Gastroesophageal sphincter (tissue), 4 donors: ENCODE measurements at places on chromosomes 6 and 20.
A peak's percentile ranks its signal among the peaks of the same experiment; 100 is the strongest.

DNA sequence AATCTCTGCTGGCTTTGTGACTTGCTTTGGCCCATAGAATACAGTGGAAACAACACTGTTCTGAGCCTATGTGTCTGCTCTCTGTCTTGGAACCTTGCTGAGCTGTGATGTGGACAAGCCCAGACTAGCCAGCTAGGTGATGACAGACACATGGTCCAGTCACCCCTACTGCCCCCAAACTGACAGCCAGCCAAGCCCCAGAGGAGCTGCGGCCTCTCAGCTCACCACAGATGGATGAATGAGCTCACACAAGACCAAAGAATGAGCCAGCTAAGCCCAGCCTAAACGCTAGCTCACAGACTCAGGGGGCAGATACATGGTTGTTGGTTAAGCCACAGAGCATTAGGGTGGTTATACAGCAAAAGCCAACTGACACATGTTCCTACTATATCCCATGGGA is 4.1 kb downstream of the AARS2 start:
- H3K36me3 ChIP-seq: peaks cover 76% of the 10 kb centered on the region
- H3K27ac ChIP-seq: no peak overlapping the region

- H3K27ac ChIP-seq: no peak overlapping the region
- H3K27me3 ChIP-seq: no peaks in the 10 kb centered on the region
- no peak for ATAC-seq
- H3K4me1 ChIP-seq: no peaks in the 10 kb centered on the region
- H3K4me3 ChIP-seq: no peak overlapping the region
Observed at GRCh38 chr20:48395816-48396546, 431.8 kb downstream of the PREX1 start.

GRCh38 chr6:166848979-166849748 is 107.2 kb downstream of the RNASET2 start:
- no peak overlapping the region for H3K27ac ChIP-seq
- ATAC-seq: no peak

GRCh38 chr6:98514073-98514720 is 320.2 kb upstream of the POU3F2 start:
- H3K27me3 ChIP-seq: no peaks in the 10 kb centered on the region
- no peaks in the 10 kb centered on the region for H3K36me3 ChIP-seq
- H3K4me1 ChIP-seq: no peaks in the 10 kb centered on the region
- H3K27ac ChIP-seq: no peak overlapping the region
- no peak overlapping the region for H3K4me3 ChIP-seq

DNA sequence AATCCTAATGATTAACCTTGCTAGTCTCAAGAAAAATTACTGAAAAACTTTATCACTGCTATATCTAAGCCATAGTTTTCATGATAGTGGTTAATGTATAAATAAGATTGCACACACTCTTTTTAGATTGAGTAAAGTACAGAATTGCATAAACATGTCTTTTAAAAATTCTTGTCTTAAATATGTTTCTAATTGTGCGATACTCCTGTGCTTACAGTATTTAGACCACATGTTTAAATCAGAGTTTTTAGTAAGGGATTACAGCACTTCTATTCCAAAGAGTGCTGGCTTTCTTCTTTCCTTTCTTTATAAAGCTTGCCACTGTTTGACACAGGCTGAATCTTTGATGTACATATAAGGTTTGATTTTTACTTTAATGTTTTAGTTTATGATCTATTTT is 36.8 kb upstream of the RGS17 start:
- no peaks in the 10 kb centered on the region for H3K4me1 ChIP-seq
- no peak overlapping the region for H3K27ac ChIP-seq
- H3K36me3 ChIP-seq: no peaks in the 10 kb centered on the region
- no peak for ATAC-seq
- no peak overlapping the region for H3K4me3 ChIP-seq
- no peaks in the 10 kb centered on the region for H3K27me3 ChIP-seq

GRCh38 chr20:31723069-31723318 is 326 bp upstream of the BCL2L1 start:
- H3K27me3 ChIP-seq: no peaks in the 10 kb centered on the region
- peaks cover 40% of the 10 kb centered on the region for H3K4me1 ChIP-seq
- H3K4me3 ChIP-seq: peak overlapping the region; percentile 88
- peaks cover 17% of the 10 kb centered on the region for H3K36me3 ChIP-seq

- H3K36me3 ChIP-seq: no peaks in the 10 kb centered on the region
- H3K4me3 ChIP-seq: no peak overlapping the region
- no peak for ATAC-seq
Observed at GRCh38 chr6:137678451-137678850, 184.3 kb upstream of the OLIG3 start.

GRCh38 chr6:160355001-160355400 is 6.8 kb downstream of the SLC22A3 start:
- H3K36me3 ChIP-seq: no peaks in the 10 kb centered on the region
- no peaks in the 10 kb centered on the region for H3K27me3 ChIP-seq
- no peak overlapping the region for H3K4me3 ChIP-seq
- H3K27ac ChIP-seq: no peak overlapping the region
- no peaks in the 10 kb centered on the region for H3K4me1 ChIP-seq

DNA sequence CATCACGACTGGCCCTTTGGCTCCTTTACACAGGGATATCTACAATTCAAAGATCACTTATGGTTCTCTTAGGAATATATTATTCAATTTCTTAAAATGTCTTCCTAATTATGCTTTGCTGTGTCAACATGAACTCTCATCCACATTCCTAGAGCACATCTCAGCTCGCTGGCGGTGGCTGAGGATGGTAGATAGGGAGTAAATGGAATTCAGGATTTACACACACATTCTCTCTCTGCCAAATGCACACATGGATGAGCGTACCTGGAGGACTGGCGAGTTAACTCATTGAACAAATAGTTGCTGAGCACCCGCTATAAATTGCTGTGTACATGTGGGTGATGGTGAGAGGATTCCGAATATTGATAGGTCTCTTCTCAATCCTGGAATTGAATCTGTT is 4.8 kb upstream of the MRPS10 start:
- no peaks in the 10 kb centered on the region for H3K27me3 ChIP-seq
- ATAC-seq: no peak
- H3K4me3 ChIP-seq: no peak overlapping the region
- no peak overlapping the region for H3K27ac ChIP-seq
- no peaks in the 10 kb centered on the region for H3K4me1 ChIP-seq

- H3K4me1 ChIP-seq: no peaks in the 10 kb centered on the region
- H3K27ac ChIP-seq: no peak overlapping the region
- peak; percentile 82 for ATAC-seq
- no peaks in the 10 kb centered on the region for H3K36me3 ChIP-seq
- no peak overlapping the region for H3K4me3 ChIP-seq
Observed at GRCh38 chr20:19909725-19910124, 107.4 kb upstream of the NAA20 start.

DNA sequence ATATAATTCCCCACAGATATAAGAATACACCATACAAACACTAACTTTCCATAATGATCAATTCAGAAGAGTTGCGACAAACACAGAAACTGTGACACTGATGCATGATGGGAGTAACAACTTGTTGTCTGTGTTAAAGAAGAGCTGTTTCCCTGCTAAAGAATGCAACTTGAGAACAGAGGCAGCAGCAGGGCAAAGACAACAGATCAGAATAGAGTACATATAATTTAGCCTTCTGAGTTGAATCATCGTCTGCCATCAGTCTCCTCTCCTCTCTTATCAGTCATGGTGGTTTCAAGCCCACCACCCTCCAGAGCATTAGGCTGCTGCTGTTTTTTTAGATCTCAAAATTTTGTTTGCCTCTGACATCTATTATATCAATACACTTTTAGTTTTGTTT is 280.4 kb downstream of the UBE3D start:
- H3K27ac ChIP-seq: no peak overlapping the region
- ATAC-seq: no peak
- H3K4me3 ChIP-seq: no peak overlapping the region
- no peaks in the 10 kb centered on the region for H3K27me3 ChIP-seq
- H3K36me3 ChIP-seq: no peaks in the 10 kb centered on the region
- H3K4me1 ChIP-seq: no peaks in the 10 kb centered on the region

DNA sequence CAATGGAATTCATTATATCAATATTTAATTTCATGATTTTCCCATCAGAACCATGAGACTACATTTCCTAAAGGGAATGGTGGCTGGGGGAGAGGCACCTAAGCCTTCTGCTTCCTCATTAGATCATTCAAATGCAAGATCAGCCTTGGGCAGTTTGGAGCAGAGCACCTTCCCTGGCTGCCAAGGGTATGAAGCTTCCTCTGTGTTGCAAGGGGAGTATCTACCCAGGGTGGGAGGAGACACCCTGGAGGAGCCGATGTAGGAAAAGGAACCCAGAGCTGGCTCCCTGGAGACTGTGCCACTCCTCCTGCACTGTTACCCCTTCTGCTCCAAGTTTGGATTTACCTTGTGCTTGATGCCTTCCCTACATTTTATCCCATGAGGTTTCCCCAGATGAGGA is 299.7 kb upstream of the PRDM1 start:
- ATAC-seq: no peak
- no peaks in the 10 kb centered on the region for H3K4me1 ChIP-seq
- H3K27me3 ChIP-seq: no peaks in the 10 kb centered on the region
- H3K27ac ChIP-seq: no peak overlapping the region
- no peaks in the 10 kb centered on the region for H3K36me3 ChIP-seq

GRCh38 chr6:50381099-50381415 is 331.3 kb upstream of the DEFB112 start:
- H3K36me3 ChIP-seq: no peaks in the 10 kb centered on the region
- peak overlapping the region; percentile 17 for H3K4me3 ChIP-seq
- H3K27ac ChIP-seq: no peak overlapping the region
- ATAC-seq: no peak
